ENCODE measurements at places on chromosomes 16 and 17.
A peak's percentile ranks its signal among the peaks of the same experiment; 100 is the strongest.

- peak; percentile 91 for DNase-seq
These were observed 2.1 kb downstream of the MFAP4 start for GRCh38 chr17:19384723-19385391.

DNA sequence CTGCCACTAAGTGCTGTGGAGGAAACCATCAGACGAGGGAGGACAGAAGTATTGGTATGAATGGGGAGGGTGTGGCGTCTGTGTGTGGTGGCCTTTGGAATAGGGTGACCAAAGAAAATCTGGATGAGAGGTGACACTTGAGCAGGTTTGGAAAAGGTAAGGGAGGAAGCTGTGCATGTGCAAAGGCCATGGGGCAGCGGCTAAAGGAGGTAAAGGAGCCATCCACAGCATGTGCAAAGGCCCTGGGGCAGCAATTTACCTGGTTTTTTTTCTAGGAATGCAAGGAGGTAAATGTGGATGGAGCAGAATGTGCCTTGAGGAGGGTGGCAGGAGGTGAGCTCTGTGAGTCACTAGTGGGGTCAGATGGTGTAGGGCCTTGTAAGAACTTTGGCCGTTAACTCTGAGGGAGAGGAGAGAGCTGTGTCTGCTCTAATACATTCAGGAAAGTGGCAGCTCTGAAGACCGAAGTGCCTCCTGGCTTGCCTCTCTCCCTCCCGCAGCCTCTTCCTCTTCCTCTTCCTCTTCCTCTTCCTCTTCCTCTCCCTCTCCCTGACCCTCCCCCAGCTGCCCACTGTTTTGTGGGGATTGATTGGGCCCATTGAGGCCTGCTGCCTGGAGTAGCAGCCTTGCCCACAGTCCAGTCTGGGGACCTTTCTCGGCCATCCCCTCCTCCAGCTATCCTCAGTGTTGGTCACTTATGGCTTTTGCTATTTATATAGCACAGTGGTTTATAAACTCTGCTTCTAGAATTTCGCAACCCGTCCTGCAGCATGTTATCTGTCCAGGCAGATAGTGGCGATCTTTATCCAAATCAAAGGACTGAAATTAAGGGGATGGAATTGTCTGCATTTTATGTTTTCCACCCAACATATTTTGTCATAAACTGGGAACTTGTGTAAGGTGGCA is 38.7 kb downstream of the CMIP start:
- no peak for DNase-seq

GRCh38 chr16:53067675-53068074 is 12.9 kb downstream of the CHD9 start:
- DNase-seq, result no peak

DNA sequence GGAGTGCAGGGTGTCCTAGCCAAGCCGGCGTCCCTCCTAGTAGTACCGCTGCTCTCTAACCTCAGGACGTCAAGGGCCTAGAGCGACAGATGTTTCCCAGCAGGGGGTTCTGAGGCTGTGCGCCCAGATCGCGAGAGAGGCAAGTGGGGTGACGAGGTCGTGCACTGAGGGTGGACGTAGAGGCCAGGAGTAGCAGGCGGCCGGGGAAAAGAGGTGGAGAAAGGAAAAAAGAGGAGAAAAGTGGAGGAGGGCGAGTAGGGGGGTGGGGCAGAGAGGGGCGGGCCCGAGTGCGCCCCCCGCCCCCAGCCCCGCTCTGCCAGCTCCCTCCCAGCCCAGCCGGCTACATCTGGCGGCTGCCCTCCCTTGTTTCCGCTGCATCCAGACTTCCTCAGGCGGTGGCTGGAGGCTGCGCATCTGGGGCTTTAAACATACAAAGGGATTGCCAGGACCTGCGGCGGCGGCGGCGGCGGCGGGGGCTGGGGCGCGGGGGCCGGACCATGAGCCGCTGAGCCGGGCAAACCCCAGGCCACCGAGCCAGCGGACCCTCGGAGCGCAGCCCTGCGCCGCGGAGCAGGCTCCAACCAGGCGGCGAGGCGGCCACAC is at the start of gene MMP2:
TSS of gene MMP2 (plus strand) at position 372 of the 603 bp plus-strand sequence. CDS start 282 bp downstream, outside the sequence.
- no peak for DNase-seq

- peak; percentile 61 for DNase-seq
These were observed 1014.2 kb upstream of the CDH8 start for GRCh38 chr16:63050391-63050790.

DNA sequence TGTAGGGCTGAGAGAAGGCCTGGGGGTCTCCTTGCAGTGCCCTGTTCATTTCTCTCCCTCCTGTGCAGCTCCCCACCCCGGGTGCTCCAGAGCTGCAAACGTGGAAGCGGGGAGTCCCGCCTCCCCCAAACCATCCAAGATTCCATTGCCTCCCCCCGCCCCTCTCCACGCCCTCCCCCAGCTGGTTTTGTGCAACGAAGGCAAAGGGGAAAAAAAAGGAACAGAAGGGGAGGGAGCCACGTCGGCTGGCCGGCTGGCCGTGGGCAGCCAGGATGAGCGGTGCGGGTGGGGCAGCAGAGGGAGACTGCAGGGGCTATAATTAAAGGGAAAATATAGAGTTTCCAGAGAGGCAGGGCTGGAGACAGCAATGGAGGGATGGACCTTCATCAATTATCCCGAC is 1.7 kb upstream of the COL1A1 start:
- DNase-seq, result no peak

- DNase-seq, result no peak
These were observed 4.6 kb upstream of the SPATA32 start for GRCh38 chr17:45266372-45266926.

GRCh38 chr16:61057635-61058034 is 978.6 kb downstream of the CDH8 start:
- DNase-seq, result no peak

- no peak for DNase-seq
These were observed 44.9 kb upstream of the RASD1 start for GRCh38 chr17:17540935-17541639.

GRCh38 chr16:17346621-17347569 is 123.9 kb downstream of the XYLT1 start:
- DNase-seq, result no peak

DNA sequence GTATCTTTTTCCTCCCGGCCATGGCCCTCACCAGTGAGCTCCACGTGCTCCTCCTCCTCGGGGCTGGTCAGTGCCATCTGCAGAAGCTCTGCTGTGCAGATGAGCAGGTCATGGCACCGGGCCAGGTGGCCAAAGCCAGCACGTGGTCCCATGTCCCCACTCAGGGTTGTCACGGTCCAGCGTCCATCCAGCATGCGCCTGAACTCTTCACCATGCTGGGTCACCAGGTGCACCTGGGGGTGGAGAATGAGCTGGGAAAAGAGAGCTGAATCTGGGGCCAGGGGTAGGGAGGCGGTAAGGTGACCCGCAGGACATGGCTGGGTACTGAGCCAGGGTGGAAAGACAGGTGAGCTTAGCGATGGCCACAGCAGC is 1.3 kb downstream of the DHX58 start:
- no peak for DNase-seq

GRCh38 chr16:65510850-65511249 is 389.0 kb upstream of the CDH11 start:
- no peak for DNase-seq

DNA sequence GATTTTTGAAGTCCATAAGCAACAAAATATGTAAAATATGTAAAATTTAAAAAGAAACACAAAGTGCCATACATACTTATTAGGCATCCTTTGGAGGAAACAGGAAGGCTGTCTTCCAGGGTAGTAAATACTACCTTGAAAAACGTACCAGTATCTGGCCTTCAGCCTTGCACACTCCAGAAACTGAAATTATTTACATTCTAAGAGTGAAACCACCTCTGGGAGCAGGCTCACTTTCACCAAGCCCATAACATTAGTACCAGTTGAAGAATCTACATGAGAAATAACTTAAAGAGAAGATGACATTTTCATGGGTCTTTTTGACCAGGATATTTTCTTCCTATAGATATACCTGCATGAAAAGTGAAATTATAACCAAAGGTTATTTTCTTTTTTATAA is 6.4 kb downstream of the KRTAP9-1 start:
- no peak for DNase-seq

DNA sequence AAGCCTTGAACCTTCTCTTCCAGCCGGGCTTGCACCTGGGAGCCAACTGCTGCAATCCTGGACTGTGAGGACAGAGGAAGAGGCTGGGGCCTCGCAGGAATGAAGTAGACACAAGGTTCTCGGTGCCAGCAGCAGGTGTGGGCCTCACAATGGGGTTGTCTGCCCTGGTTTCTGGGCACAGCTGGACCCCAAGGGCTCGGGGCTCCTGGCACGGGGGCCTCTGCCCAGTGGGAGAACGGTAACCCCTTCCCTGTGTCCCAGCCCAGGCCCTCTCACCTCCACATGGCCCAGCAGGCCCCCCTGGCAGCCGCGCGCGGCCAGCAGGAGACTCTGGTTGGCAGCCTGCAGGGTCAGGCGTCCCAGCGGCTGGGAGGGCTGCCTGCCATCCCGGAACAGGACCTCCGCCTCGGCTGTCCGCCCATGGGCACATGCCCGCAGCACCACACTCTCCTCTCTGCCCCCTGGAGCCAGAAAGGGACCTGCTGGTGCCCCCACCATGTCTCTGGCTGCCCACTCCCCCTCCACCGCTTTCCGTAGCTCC is 46.9 kb downstream of the RMI2 start:
- DNase-seq, result peak; percentile 83

DNA sequence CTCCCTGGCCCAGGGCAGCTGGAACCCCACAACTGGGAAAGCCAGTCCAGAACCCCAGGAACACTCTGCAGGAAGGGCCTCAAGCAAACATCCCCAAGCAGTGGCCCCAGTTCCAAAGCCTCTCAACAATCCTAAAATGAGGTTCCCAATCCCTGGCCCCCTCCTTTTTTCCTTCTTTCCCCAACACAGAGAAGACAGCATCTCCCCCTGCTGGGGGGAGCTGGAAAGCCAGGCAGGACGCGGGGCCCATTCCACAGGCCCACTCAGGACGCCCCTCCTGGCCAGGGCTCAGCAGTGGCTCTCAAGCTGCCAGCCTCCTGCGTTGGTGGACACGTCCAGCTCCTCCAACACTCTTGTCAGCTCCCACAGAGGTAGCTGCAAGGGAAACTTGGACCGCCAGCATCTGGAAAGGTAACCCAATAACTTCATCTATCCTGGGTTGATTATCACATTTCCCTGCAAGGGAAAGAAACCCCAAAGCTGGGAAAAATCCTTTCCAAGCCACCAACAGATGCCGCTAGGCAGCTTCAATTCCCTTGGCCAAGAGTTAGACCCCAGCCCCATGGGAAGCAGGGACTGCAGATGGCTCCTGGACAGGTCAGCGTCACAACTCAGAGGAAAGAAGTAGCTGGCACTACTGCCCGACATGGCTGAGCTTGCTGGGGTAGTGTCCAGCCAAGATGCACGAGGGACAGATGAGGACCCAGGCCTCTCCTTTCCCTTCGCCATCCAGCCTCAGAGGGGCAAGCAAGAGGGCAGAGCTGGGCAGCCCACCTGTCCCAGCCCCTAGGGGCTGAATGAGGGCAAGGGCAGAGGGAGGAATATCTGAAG is 7.6 kb downstream of the HDAC5 start:
- DNase-seq, result peak; percentile 31

GRCh38 chr17:75499313-75500022 is 15.9 kb downstream of the CASKIN2 start:
- DNase-seq, result no peak

DNA sequence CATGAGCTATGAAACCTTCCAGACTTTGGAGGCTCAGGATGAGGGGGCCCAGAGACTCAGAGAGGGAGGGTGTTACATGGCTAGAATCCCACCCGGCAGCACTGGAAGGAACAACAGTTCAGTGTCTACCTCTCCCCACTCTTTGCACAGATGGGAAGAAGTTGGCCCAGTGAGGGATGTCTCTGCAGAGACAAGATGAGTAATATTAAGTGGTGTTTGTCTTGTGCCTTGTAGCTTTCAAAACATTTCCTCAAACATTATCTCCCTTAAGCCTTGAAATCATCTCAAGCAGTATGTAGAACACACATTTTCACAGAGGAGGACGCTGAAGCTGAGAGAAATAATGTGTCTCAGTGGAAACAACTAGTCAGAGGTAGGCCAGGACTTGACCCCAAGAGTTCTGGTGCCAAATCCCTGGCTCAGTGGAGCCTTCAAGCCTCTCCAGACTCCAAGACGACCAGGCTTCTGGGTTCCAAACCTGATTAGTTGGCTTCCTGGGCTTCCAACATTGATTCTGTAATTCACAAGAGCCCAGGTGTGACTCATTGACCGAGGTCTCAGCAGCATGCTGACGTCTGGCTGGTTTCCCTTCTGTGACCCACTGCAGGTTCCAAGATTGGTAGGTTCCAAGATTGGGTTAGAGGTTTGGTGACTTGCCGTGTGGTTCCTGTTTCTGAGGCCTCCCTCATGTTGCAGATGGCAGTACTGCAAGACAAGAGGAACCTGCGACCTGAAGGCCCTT is 7.4 kb downstream of the RNF112 start:
- DNase-seq, result peak; percentile 55

DNA sequence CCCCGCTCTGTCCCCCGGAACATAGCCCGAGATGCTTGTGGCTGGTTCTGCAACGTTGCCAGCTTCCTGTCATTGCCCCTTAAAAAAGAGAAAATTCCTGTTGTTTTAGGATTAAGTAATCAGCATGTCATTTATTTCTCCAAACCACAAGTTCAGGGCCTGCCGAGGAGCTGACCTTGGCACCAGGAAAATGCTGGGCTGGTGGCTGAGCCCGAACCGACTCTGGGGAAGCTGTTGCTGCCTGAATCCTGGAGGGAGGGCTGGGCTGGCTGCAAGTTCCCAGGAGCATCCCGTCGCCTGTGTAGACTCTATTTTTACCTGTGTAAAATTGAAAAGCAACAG is 130.9 kb upstream of the FOXF1 start:
- no peak for DNase-seq

GRCh38 chr16:15952265-15952711 is 2.9 kb downstream of the ABCC1 start:
- DNase-seq, result no peak

- no peak for DNase-seq
These were observed 8.5 kb downstream of the KIF19 start for GRCh38 chr17:74334393-74335039.

DNA sequence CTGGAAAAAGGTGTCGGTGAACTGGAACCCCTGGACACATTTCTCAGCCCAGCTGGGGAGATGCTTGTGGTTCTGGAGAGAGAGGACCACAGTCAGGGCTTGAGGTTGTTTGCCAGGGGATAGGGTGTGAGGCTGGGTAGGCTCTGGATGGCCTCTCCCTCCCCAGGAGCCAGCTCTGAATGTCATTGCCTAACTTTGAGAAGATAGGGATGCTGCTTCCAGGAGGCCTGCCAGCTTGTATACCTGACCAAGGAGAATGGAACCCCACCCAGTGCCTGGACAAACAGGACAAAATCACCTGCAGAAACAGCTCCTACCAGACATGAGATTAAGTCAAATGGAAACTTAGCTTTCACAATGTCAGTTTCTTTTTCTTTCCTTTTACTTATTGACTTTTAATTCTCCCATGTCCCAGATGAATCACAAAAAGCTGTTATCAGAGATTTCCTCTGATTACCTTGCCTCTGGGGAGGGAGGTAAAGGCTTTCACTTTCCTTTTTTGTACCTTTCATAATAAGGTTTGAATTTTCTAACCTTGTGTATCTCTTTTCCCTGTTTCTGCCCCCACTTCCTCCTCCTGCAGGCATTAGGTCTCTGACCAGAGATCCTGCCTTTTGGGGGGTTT is 29.8 kb upstream of the PLLP start:
- DNase-seq, result no peak

DNA sequence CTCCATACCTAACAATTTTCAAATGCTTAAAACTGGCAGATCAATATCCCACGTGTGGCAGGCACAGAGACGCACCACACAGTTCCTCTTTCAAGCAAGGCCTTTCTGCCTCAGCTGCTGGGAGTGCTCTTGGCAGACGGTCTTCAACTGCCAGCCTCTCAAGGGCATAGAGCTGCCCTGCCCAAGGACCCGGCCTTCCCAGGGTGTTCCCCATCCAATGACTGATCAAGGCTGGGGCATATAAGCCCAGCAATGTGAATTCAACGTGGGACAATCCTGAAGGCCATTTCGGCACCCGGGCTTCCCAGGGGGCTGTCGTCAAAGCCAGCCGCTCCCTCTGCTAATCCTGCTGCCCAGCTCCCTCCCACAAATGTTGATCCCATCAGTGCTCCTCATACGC is 107.1 kb downstream of the STX8 start:
- no peak for DNase-seq

Data from RPMI8226 (cell line).